ENCODE measurements at places on chromosomes 2 and 18.

- no peak for DNase-seq
Observed at GRCh38 chr2:156229724-156230362, 102.7 kb downstream of the NR4A2 start.

GRCh38 chr2:213317929-213318328, 33.7 kb downstream of the SPAG16 start:
- no peak for DNase-seq

- no peak for DNase-seq
Observed at GRCh38 chr2:240139011-240139441, 1.4 kb downstream of the OTOS start.

- DNase-seq: no peak
Observed at GRCh38 chr18:14933049-14933851, 185.3 kb downstream of the ANKRD30B start.

DNA sequence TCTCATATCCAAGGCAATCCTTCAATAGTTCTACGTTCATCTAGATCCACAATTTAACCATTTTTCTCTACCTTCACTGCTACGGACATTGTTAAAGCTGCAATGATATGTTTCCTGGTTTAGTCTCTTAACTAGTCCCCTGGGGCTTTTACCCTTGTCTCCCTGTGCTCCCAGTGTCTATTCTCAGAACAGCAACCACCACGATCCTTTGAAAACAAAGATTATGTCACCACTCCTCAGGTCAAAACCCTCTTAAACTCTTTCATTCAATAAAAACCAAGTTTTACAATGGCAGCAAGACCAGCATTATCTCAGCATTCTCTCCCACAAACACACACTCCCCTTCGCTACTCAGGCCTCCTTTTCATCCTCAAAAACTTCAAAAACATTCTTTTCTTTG, 298.2 kb upstream of the CHST9 start:
- no peak for DNase-seq

DNA sequence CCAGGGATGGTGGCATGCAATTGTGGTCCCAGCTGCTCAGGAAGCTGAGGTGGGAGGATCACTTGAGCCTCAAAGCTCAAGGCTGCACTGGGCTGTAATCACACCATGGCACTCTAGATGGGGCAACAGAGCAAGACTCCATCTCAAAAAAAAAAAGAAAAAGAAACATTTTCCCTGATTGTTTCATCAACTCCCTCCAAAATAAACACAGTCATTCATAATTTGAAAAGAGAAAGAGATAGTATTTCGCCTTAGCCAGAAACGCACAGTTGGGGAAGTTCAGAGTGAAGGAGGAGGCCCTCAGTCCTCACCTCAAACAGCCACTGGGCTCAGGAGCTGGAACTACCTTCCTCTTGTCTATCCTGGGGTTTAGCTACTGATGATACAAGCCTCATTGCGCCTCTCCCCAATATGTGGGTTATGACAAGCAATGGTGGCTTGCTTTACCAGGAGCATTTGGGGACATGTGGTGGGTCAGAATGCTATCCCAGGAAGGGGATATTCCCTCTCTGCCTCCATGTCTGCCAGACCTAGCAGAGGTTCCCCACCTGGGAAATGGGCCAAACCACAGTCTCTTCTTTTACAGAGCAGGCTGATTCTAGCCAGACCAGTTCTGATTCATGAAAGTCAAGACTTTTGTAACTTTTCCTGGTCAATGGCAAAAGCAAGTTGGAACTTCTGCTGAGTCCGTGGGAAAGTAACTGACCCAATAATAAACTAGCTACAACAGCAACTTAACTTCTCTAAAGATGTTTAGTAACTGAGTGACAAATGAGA, 22.2 kb upstream of the TMEM87B start:
- DNase-seq: no peak

GRCh38 chr18:5582849-5583681, 39.3 kb upstream of the EPB41L3 start:
- DNase-seq: no peak

- no peak for DNase-seq
Observed at GRCh38 chr2:1438972-1439371, 25.7 kb downstream of the TPO start.

DNA sequence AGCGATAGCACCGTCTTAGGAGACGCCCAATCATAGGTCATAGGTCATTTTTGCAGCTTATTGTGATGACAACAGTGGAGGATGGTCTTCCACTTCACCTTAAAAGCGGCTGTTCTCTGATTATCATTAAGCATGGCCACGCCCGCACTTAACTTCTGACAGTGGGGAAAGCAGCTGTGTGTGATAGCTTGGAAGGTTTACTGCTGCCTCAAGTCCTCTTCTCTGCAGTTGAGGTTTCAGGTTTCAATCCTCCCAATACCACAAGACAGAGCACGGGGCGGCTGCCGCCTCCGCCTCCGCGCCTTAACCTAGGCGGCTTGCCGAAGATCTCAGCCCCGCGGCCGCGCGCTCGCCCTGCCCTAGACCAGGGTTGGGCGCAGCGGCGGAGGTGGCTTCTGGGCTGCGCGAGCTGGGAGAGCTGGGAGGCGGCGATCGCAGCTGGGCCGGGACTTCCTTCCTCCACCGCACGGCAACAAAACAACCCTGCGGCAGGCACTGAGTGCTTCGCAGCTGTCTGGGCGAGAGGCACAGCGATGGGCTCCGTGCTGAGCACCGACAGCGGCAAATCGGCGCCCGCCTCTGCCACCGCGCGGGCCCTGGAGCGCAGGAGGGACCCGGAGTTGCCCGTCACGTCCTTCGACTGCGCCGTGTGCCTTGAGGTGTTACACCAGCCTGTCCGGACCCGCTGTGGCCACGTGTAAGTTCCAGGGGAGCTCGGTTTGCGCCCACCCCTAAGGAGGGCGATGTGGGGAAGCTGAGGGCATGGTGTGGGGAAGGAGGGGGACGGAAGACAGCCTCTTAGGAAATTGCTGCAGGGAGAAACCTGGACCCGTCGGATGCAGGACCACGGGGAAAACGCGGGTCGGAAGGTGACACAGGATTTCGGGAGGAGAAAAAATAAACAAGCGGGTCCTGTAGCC, at the start of gene RNF125:
RNF125 (plus strand) TSS at position 495 of the 920 bp plus-strand sequence; CDS start at position 534, 39 bp downstream.
- DNase-seq: peak; percentile 75

GRCh38 chr18:12278741-12279682, 24.9 kb downstream of the CIDEA start:
- no peak for DNase-seq

GRCh38 chr2:172062402-172063004, 22.8 kb upstream of the DLX1 start:
- no peak for DNase-seq

GRCh38 chr2:156064540-156064939, 268.0 kb downstream of the NR4A2 start:
- no peak for DNase-seq

- no peak for DNase-seq
Observed at GRCh38 chr18:49464718-49465598, 4.5 kb upstream of the DYM start.

- no peak for DNase-seq
Observed at GRCh38 chr2:219175928-219176817, 552 bp downstream of the CNPPD1 start.

DNA sequence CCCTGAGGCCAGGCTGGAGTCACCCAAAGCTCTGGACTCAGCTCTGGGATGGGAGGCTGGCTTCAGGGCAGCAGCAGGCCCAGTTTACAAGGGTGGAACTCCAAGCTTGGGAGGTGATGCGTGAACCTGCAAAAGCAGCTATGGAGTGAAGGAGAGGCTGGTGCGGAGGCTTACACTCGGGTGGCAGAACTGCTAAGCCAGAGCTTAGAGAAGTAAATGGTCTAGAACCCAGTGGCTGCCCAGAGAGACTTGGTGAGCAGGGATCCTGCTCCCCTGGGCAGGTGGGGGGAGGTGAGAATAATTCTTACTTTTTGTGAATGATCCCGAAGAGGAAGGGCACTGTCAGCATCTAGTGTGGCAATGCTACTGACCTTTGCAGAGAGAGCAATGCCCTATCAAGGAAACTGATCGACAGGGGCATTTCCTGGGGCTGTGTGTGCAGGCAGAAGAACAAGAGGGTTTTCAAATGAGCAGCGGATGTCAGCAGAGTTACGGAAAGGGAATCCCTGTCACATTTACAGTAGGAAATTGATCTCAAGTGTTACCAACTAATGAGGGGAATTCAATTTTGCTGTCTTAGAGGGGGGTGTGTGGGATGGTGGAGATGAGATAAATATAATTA, 80.4 kb downstream of the TGFA start:
- DNase-seq: no peak

DNA sequence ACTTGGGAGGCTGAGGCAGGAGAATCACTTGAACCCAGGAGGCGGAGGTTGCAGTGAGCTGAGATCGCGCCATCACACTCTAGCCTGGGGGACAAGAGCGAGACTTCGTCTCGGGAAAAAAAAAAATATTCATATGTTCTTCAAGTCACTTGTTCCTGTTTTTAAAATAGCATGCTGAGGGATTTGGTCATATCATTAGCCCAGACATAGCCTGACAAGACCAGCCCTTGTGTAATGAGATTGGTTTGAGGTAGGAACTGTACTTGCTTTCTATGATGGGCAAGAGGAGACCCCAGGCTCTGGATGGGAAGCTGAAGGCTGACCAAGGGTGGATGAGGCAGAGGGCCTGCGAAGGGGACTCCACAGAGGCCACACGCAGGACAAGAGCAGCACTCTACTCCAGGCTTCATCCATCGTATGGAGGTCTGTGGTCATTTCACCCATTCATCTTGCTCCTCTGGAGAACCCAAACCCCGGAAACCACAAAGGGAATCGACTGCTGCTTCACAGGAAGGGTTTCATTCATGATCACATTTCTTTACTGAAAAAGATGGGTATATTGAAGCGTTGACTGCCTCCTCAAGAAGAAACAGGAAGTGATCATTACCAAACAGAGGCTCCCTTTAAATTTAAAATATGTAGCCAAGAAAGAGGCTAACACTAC, 87.1 kb upstream of the ZNF397 start:
- no peak for DNase-seq

DNA sequence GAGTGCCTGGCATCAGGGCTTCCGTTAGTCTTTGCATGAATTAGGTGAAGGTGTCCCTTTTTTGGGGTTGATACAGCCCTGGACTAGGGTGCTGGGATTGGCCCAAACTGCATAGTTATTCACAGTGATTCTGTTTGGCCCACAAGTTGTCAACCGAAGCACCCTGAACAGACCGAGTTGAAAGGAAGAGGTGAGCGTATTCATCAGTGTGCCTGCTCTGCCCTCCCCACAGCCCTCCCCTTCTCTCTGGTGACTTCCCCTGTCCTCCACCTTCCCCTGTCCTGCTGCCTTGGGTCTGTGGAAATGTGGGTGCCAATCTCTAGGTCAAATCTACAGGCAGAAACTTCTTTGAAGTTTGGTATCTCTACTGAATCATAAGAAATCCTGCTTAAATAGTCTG, 330.5 kb downstream of the DYSF start:
- no peak for DNase-seq

- DNase-seq: no peak
Observed at GRCh38 chr2:160064916-160065315, 2.5 kb upstream of the PLA2R1 start.

GRCh38 chr2:26647981-26648380, 6.8 kb upstream of the CIB4 start:
- DNase-seq: no peak

DNA sequence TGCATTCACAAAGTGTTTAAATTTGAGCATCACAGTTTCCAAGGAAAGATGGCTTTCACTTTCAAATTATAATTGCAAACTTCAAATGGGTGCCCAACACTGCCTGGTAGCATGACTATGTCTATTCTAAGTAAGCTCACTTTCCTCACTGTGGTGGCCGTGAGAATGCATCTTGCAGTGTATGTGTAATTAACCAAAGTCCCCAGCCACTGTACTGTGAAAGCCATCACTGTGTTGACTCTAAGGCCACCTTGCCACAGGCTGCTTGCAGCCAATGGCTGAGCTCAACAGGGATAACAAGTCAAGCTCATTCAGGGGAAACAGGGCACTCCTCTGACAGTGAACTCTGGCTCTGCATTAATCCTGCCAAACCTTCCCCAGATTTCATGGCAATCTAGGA, 43.3 kb upstream of the LGALSL start:
- no peak for DNase-seq

GRCh38 chr18:31835528-31836133, 75.0 kb upstream of the SLC25A52 start:
- no peak for DNase-seq

DNA sequence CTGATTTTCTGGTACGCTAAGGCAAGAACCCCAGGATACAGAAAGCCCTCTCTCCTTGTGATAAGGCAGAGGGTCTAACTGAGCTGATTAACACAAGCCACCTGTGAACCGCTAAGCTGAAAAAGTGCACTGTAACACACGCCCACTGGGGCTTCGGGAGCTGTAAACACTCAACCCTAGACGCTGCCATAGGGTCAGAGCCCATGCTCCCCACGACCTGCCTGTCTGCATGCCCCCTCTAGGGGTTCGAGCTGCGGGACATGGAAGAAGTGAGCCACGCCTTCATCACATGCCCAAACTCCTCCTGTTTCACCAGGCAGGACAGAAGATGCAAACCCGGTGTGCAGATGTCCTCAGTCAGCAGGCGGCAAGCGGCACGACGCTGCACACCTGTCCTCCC, 173.9 kb upstream of the RAB12 start:
- no peak for DNase-seq

DNA sequence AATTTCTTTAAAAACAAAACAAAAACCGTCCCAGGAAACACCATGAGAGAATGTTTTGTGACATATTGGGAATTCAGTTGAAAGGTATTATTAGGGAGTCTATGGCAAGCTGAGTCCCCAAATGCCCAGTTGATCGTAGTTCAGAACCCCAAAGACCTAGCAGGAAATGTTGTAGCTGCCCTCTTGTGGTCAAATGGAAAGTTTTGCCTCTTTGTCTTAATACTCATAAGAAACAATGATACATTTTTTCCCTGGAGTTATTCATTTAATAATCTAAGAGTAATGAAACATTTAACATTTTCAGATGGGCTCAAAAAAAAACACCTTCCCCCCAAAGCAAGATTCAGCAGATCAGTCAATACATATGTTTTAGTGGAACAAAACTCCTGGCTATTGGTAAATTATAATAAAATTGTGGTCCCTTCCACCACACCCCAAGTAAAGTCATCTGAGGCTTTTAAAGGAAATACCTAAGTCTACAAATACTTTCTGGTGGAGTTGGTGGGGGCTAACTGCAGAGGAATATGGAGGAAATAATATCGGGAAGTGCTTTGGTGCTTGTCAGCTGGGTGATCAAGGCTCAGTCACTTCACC, 37.8 kb upstream of the EFEMP1 start:
- DNase-seq: no peak

- DNase-seq: no peak
Observed at GRCh38 chr18:74623047-74623816, 25.6 kb downstream of the ZNF407 start.

GRCh38 chr2:75870133-75870532, 159.4 kb upstream of the GCFC2 start:
- DNase-seq: no peak

Measured in activated CD4-positive, alpha-beta T cell treated with anti-CD3 and anti-CD28 coated beads for 24 hours (primary cell).